ENCODE measurements at places on chromosomes 1 and 21.

- no peak for DNase-seq
Observed at GRCh38 chr1:79982211-79982610, 975.7 kb upstream of the ADGRL4 start.

DNA sequence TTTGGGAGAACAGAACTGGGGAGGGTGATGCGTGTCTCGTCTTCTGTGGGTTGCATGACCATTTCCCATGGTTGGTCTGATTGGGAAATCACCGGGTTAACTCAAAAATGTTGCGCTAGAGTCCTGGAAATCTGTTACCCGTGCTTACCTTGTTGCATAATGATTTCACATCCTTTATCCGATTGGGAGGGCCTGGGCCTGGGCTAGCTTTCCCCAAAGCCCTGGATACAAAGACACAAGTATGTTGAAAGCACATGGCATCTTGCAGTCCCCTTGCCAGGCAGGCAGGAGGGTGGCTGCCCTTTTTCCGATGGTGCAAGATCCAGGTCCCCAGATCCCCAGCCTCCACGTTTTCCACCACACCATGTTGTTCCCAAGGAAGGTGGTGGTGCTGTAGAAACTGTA lies 582 bp downstream of the TRPM2 start:
- DNase-seq = no peak

DNA sequence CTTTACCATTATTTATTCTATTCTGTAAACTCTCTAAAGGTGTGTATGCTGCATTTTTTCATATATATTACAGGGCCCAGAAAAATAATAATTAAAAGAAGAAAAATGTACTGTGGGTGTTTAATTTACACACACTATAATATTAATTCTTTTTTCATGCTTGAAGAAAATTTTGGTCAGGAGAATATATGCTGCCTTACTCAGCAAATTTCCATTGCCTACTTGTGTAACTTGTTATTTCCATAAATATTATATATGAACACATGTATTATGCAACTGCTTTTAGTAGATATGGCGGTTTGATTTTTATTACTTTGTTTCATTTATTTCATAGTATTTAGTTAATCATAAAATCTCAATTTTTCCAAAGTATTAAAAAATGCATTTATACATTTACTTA lies 46.4 kb upstream of the SERPINC1 start:
- no peak for DNase-seq

DNA sequence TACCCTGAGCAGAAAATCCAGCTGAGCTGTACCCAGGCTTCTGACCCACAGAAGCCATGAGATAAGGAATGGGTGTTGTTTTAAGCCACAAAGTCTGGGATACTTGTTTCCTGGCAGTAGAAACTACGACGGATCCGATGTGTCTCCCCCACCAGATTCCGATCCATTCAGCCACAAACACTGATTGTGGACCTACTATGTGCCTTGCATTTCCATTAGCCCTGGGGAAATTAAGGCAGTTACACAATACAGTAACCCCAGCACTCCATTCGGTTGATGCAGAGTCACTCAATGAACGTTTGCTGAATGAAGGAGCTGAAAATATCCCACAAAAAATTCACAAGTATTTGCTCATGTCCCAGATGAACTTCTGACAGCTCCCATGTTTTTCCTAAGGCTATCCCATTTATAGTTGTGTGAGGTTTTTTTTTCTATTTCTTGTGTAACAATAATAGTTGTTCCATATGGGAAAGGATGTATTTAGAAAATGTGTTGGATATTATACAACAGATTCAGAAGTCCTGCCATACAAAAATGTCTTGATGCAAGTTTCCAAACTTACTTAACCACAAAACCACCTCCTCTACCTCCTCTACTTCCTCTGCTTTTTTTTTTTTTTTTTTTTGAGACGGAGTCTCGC lies 29.6 kb upstream of the KAZN start:
- no peak for DNase-seq

DNA sequence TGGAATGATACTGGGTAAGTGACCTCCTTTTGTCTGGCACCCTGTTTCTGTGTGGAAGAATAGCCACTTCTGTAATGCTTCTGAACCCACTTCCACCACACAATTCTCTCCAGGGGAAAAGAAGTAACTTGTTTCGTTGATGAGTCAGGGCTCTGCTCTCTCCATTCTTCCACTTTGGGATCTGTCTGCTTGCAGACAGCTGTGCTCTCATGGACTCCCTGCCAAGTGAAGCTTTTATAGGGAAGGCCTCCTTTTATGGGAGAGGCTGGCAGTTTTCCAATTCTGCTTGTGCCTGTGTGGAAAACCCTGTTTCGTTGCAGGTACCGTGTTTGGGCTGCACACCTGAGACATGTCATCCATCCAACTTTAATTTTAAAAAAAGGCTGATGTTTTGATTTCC lies 130.7 kb downstream of the GIPC2 start:
- peak; percentile 90 for DNase-seq

GRCh38 chr1:112298558-112298957 lies 97.5 kb upstream of the CTTNBP2NL start:
- peak; percentile 50 for DNase-seq

- no peak for DNase-seq
Observed at GRCh38 chr1:103108376-103109150, at the start of gene COL11A1. TSS of gene COL11A1 (minus strand) at chr1:103108522. CDS start at chr1:103108178, 344 bp downstream.

DNA sequence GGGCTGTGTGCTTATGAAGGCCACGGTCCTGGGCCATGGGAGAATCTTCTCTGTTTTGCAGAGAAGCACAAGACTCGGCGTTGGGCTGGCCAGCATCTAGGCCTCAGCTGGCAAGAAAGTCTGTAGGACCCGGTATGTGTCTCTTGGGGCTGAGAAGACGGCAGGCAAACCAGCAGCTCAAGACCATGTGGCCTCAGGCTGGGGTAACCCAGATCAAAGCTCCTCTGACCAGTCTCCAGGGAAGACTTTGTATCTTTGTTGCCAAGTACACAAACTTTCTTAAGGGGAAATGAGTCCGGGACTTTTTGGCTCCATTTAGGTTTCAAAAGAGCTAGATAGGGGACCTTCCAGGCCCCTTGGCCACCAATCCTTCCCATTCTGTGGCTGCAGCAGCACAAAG lies 60.1 kb downstream of the PTP4A2 start:
- no peak for DNase-seq

GRCh38 chr1:111649227-111649626 lies 29.6 kb downstream of the RAP1A start:
- no peak for DNase-seq

GRCh38 chr1:217274927-217275654 lies 355.8 kb downstream of the GPATCH2 start:
- no peak for DNase-seq

DNA sequence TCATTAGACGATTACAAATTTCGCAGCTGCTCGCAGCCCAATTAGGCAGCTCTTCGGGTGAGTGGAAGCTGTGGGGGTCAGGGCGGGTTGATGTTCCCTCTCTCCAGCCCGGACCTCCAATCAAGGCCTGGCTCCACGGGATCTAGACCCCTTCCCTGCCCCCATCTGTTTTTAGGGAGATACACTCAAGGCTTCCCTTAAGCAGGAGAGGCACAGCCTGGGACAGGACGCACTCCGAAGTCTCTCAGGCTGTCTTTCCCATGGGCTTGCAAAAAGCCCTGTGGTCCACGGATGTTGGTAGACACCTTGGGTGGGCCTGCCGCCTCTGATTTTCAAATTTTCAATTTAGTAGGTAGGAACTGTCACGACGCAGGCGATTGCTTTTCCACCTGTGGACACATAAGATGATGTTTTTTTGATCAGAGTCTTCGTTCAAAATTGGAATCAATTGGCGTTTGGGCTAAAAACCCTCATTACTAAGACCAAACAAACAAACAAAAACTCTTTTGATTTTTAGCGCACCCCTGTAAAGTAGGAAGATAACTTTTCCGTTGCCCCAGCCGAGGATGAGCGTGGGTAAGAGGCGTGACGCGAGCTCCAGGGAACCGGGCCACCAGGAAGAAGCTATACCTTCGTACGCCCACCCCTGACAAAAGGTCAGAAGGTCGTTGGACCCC lies 2.5 kb upstream of the LHX8 start:
- DNase-seq = no peak

GRCh38 chr1:199909137-199909536 lies 118.4 kb upstream of the NR5A2 start:
- no peak for DNase-seq

- no peak for DNase-seq
Observed at GRCh38 chr1:100657876-100658715, 61.4 kb upstream of the VCAM1 start.

DNA sequence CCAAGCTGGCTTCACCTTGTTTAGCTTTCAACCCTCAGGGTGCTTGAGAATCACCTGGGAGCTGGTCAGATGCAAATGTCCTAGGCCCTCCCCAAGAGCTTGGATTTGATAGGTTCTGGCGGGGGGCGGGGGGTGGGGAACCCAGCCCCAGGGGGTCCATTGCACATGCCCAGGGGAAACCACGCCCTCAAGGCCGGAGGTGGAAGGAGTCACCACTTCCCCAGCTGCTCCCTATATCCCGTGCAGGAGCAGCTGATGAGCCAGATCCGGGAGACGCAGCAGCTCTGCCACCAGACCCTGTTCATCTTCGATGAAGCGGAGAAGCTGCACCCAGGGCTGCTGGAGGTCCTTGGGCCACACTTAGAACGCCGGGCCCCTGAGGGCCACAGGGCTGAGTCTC lies 5.8 kb downstream of the TOR3A start:
- no peak for DNase-seq

GRCh38 chr21:17270229-17270628 lies 242.6 kb upstream of the CXADR start:
- DNase-seq = no peak

DNA sequence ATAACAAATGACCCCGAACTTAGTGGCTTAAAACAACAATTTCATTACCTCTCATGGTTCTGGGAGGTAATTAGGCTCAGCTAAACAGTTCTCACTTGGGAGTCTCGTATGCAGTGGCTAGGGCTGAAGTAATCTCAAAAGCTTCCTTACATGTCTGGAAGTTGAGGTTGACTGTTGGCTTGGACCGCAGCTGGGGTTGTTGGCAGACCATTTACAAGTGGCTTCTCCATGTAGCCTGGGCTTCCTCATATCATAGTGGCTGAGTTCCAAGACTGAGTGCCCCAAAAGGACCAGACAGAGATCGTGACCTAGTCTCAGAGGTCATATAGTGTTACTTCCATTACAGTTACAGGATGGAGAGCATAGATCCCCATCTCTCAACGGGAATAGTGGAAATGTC lies 2.4 kb upstream of the POGZ start:
- no peak for DNase-seq

GRCh38 chr21:20261364-20261763 lies 736.8 kb upstream of the NCAM2 start:
- no peak for DNase-seq

DNA sequence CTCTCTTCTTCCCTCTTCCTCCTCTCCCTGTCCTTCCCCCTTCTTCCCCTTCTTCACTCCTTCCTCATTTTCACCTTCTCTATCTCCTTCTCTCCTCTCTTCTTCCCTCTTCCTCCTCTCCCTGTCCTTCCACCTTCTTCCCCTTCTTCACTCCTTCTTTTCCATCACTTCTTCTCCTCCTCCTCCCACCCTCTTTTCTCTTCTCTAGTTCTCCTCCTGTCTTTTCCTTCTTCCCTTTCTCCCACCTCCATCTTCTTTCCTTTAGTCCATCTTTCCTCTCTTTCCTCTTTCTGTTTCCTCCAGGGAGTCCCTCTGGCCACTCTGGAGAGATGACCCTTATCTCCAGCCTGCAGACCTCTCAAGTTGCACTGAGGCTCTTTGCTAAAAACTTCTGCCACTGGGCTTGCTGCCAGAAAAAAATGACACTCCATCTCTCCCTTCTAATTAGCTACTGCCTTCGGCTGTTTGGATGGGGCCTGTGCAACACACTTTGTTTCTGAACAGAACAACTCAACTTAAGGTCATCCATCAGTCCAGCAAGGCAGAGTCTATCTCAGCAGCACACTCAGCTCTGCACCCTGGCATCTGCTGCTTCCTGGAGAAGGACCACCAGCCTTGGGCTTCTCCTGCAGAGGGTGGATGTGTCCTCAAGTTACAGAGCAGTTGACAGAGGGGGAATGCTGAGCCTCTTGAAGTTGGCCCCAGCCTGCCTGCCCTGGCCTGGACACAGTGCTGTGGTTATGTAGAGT lies 538.8 kb downstream of the MATN1 start:
- DNase-seq = no peak

GRCh38 chr1:225817611-225818061 lies 7.7 kb downstream of the EPHX1 start:
- no peak for DNase-seq

DNA sequence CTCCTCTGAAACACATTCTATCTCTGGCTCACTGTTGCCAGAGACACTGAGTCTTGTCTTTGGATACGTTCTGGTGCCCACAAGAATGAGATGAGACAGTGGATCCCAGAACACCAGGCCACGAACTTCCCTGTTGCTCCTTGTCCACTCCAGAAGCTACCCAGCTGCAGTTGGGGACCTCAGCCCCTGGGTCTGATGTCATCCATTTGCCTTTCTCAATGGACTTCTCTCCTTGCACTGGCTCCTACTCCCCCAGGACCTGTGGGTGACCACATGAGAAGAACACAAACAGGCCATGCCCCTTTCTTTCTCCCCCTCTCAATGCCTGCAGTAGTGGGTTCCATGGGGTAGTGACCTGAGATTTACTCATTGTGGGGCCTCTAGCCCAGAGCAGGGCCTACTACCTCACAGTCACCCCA lies 5.9 kb downstream of the NBPF1 start:
- DNase-seq = no peak

DNA sequence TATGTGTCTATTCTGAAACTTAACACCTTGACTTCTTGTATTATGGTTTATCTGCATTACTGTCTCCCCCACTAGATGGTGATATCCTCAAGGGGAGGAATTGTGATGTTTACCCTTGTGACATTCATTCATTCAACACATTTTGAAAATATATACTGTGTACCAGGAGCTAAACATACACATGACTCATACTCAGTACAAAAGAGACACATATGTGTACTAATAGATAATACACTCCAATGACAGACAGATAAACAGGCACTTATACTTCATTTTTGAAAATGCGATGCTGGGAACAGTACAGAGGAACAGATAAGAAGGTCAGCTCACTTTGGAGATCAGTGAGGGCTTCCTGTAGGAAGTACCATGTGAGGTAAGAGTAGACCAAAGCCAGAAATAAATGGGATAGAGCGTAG lies 8.9 kb upstream of the RAB3GAP2 start:
- DNase-seq = peak; percentile 2

DNA sequence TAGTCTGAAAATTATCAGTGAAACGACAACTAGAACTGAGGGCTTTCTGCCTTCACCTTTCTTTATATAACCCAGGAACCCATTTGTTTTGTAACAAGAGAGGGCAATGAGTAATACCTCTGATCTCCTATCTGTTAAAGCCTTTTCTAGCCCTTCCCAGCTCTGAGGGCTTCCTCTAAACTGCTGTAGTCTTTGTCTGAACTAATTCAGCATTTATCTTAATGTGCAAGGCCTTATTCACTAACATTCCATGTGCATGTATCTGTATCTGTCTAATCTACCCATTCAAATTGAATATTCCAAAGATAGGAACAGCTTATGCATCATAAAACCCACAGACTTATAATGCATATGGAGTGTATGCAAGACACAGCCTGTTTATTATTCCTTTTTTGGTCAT lies 167.1 kb downstream of the LYPLAL1 start:
- DNase-seq = no peak

GRCh38 chr1:216064643-216065042 lies 358.6 kb downstream of the USH2A start:
- DNase-seq = no peak

- DNase-seq = no peak
Observed at GRCh38 chr21:45827881-45828579, 153.5 kb upstream of the COL6A1 start.

- no peak for DNase-seq
Observed at GRCh38 chr1:24793447-24794129, 48.3 kb downstream of the CLIC4 start.
